ENCODE measurements at places on chromosomes 13 and 19. TPM values are rescaled to one million over a fixed set of nuclear protein-coding genes. Genes with fewer than 3 reads are reported as not detected.

CARS2 gene
- 35.5 TPM for total RNA-seq

IGLON5 gene
- total RNA-seq: not detected

- no peak for ATAC-seq
Measured at GRCh38 chr13:26435646-26436045, 121.8 kb upstream of the WASF3 start.

DNA sequence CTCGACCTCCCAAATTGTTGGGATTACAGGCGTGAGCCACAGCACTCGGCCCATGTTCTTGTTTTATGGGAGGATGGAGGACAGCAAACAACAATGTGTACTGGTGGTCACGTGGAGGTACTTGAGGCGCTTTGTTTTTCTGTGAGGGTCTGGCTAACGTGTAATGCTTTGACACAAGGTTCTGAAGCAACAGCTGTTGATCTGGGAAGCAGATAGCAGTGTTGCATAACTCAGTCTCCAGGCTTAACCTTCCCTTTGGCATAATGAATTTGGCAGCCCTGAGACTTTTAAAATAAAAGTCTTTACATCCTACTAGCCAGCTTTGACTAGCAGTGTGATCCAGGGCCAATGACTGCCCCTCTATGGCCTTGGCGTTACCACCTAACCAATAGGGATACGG lies 6.9 kb upstream of the ZNF580 start:
- ATAC-seq: no peak

POU2F2 gene
- 1.00 TPM for total RNA-seq

GRCh38 chr13:27160657-27161295 lies 10.8 kb downstream of the USP12 start:
- no peak for ATAC-seq

PLIN4 gene
- total RNA-seq: 0.96 TPM

ADGRE2 gene
- 1.5 TPM for total RNA-seq

GRCh38 chr13:98189841-98190505 lies 12.9 kb upstream of the RNF113B start:
- ATAC-seq: no peak

GRCh38 chr13:51645154-51645650 lies 60.9 kb downstream of the WDFY2 start:
- peak; percentile 51 for ATAC-seq

ZNF260 gene
- total RNA-seq: 7.9 TPM

AMER2 gene
- total RNA-seq: not detected

- no peak for ATAC-seq
Measured at GRCh38 chr13:34167347-34167746, 349.4 kb downstream of the RFC3 start.

- ATAC-seq: no peak
Measured at GRCh38 chr13:89375839-89376238, 1704.7 kb downstream of the SLITRK5 start.

LMTK3 gene
- 4.9 TPM for total RNA-seq

MAMSTR gene
- 0.56 TPM for total RNA-seq

GRCh38 chr13:50760751-50761150 lies 82.7 kb downstream of the DLEU7 start:
- no peak for ATAC-seq

- ATAC-seq: no peak
Measured at GRCh38 chr19:39680593-39680992, 23.7 kb upstream of the LGALS14 start.

ZNF880 gene
- 3.5 TPM for total RNA-seq

GRCh38 chr13:36193151-36193855 lies 21.1 kb downstream of the SOHLH2 start:
- ATAC-seq: no peak

DNA sequence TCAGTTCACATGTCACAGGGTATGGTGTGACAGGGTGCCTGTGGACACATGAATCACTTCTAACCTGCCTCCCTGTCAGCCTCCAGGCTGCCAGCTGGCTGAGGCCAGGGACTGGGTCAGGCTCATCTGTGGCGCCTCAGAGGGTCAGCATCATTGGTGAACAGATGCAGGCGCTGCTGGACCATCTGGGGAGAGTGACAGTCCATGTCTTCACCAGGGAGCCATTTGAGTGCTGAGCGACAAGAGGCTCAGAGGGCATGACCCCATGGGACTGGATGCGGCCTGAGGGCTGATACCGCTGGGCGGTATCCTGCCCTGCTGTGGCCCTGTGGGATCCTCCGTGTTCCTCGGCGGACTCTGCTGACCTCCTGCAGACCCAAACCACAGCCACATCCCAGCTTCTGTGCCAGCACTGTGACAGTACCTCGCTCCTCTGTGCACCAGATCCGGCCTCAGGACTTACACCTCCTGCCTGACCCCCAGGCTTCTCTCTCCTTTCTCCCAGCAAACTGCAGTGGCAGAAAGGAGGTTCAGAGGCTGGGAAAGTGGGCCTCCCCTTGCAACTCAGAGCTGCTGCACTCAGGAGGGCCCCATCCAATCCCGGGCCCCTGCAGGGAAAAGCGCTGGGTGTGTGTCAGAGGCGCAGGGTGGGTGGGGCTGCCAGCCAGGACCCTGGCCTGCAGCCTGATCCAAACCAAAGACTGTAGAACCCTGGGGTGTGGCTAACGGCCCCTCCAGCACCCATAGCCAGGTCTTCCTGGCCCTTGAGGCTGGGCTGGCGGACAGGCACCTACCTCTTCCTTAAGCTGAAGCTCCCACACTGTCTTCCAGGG lies 10.2 kb downstream of the ACTMAP start:
- ATAC-seq: no peak

- peak; percentile 95 for ATAC-seq
Measured at GRCh38 chr19:43503501-43504425, 783 bp downstream of the PHLDB3 start.

GRCh38 chr13:44011036-44011435 lies 131.3 kb downstream of the LACC1 start:
- ATAC-seq: no peak

GRCh38 chr19:11435833-11436313 lies 438 bp downstream of the PRKCSH start:
- no peak for ATAC-seq

GRCh38 chr19:39306075-39306474 lies 9.9 kb downstream of the IFNL1 start:
- ATAC-seq: no peak

DNA sequence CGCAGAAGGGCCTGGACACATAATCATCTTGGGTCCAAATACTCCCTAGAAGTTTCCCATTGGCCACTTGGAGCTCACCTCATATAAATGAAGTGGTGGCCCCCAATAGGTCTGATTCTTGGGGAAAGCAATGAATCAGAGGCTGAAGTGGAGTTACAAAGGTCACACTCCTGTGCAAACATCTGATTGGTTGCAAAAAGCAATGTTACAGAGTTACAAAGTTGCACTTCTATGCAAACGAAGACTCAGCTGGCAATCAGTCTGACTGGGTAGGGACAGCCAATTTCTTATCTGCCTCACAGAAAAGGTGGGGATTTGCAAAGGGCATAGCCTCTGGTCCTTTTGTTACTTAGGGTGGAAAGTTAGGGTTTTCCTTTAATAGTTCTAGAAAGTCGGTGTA lies 1.8 kb upstream of the GPR180 start:
- ATAC-seq: no peak

- ATAC-seq: no peak
Measured at GRCh38 chr13:42815681-42816080, 34.3 kb downstream of the FAM216B start.

TJP3 gene
- 40.9 TPM for total RNA-seq

- peak; percentile 72 for ATAC-seq
Measured at GRCh38 chr19:15563325-15563794, 51.7 kb upstream of the CYP4F8 start.
